ENCODE measurements at places on chromosomes 1 and 21.
A peak's percentile ranks its signal among the peaks of the same experiment; 100 is the strongest.

DNA sequence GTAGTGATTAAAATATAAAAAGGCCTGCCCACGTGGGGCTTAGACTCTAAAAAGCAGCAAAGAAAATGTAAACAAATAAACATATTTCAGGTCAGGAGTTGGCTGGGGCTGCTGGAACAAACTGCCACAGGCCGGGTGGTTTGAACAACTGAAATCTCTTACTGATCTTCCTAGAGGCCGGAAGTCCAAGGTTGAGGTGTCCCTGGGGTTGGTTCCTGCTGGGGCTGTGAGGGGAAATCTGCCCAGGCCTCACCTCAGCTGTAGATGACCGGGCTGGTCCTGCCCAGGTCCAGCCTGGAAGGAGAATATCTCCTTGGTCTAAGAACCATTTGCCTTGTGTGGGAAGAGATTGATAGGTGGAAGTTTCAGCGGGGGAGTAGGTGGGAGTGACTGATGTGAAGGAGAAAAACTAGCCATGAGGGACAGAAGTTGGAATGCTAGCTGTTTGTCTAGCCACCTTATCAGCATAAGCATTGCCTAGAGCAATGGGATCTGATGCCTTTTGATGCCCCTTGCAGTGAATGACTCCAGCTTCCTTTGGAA, 221.1 kb downstream of the DYRK1A start:
- no peak for DNase-seq

GRCh38 chr1:109765896-109766615, 2.3 kb upstream of the EPS8L3 start:
- peak; percentile 64 for DNase-seq

DNA sequence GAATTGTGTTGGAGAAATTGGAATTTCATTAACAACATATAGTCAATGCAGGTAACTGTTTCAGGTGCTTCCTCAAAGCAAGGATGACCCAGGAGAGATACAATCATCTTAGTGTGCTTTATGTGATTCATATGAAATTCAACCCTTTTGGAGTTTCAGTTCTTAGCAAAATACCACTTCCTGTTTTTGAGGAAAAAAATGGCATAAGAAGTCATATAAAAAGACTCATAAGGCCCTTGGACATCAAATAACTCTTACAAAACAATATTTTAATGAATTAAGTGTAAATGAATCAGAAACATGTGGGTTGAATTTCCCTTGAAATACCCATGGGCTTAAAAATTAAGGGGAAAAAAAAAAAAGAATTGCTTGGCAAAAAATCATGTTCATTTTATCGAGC, 926.6 kb downstream of the LTN1 start:
- no peak for DNase-seq

DNA sequence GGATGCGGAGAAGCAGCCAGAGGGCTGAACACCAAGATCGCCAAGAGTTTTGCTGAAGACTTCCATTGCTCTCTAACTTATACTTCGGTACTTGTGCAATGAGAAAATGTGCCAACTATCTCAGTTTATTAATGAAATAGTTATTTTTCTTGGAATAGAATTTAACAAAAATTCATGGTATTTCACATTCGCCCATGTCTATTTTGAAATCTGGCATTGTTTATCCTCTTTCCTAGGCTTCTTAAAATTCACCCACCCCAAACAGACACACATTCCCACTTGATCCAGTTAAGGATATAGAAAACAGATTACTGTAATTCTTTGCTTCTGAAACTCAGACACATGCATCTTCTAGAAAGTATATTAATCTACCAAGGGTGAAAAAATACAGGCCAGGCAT, 56.3 kb upstream of the ADAMTS5 start:
- DNase-seq, result no peak

DNA sequence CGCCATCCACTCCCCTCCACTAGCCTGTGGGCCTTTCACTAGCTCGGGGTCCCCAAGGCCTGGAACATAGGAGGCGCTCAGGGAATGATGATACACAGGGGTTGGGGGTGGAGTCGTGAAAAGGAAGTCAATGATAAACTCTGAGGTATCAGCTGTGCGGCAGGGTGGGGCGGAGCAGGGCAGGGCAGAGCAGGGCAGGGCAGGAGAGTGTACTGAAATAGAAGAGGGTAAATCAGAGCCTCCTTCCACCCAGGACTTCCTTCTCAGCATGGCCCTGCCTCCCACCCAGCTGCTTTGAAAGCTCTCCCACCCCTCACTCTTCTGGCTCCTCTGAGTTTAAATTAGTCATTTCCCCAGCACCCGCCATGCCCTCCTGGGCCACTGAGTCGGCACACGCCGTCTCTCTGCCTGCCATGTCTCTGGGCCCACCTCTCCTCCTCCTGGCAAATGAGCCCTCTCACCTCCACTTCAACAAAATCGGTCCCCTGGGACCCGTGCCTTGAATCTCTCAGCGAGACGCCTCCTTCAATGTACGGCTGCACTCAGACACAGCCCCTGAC, 16.9 kb downstream of the CAPZB start:
- DNase-seq, result peak; percentile 77

DNA sequence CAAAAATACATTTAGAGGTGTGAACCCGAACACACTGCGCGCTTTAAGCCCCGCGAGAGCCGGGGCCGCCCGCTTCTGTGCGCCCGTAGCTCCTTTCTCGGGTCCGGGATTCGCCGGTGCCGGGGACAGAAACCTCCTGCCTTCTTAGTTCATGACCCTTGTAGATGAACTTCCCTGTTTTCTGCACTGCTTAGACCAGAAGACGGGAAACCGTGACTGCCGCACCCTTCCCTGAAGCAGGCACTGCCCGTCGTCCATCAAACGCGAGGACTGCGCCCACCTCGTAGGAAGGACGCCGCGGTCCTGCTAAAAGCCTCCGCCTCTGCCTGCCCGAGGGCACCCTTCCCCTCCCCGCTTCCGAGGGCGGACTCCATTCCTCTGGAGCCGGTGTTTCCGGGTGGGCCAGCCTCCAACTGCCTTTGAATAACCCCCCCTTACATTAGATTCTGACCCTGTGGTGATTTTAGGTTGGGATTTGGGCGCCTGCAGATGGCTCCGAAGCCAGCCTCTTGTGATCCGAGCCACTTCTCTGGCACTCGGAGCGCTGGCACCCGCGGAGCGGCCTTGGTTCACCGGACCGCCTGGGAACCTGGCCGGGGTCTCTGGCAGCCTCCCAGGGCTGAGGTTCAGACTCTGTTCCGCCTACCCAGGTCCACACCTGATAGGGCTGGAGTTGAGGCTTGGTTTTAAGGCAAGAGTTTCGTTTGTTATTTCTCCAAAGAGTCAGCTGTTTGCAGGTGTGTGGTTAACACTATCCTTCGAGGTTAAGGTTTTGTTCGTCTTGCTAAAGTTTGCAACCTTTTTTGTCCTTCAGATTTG, 1.2 kb upstream of the PTTG1IP start:
- DNase-seq, result peak; percentile 88

GRCh38 chr1:3741566-3742438, 10.4 kb upstream of the CCDC27 start:
- DNase-seq, result no peak

Data from Right ventricle myocardium inferior (tissue), 1 donor.